ENCODE measurements at places on chromosomes 2 and 18.
A peak's percentile ranks its signal among the peaks of the same experiment; 100 is the strongest.

DNA sequence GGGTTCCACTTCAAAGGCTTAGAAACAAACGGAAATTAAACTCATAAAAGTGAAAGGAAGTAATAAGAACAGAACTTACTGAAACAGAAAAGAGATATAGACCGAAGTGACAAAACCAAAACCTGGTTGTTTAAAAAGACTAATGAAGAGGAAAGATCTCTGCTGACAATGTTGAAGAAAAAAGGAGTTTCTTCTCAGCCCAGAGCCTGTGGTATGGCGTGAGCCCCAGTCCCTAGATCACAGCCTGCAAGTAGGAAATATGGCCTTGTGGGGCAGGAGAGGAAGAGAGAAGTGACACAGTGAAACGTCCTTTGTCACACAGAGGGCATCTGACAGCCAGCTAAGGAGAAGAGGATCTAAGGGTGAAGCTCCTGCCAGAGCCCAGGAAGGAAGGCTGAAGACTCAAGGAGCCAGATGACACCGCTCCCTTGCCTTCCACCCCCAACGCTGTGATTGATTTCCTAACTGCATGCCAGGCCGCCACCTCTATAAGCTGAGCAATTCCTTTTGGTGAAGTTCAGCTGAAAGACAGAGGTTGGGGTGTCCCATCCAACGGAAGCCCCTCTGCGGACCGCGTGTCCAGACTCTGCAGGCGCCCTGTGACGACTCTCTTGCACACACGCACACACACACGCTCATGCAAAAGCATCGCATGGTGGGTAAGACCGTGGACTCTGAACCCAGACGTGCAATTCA lies 141.1 kb downstream of the HDAC4 start:
- DNase-seq, result no peak

- no peak for DNase-seq
Observed at GRCh38 chr2:204452464-204453023, 92.7 kb upstream of the PARD3B start.

DNA sequence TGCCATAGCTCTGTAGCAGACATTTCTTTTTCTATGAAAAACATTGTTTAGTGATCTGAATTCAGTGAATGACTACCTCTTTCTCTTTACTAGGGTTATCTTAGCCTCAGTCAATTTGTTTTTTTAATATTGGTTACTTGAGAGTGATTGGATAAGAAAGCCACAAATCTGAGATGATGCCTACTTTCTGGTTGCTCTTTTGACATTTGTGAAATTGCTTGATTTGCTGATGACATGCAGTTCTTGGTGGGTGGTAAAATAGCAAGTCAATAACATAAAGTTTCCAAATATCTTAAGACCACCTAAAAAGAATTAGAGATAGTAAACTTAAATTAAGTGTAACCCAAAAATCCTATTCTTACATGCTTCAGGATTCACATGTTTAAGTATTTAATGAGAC lies 199.5 kb upstream of the STON1 start:
- DNase-seq, result no peak

DNA sequence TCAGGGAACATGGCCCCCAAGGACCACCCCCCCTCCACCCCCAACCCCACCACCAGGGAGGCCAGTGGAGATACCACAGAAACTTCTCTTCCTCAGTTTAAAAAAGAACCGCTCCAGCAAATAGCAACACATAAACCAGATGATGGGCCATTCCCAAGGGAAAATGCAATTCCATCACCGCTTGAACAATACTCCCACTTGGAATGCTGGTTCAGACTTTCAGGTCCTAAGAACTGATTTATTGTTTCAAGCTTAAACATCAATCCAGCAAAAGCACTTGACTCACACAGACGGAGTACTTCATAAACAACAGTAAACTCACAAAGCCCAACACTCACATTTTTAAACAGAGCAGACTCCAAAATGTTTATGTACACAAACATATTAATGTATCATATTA lies 6.9 kb downstream of the HDAC4 start:
- DNase-seq, result no peak

DNA sequence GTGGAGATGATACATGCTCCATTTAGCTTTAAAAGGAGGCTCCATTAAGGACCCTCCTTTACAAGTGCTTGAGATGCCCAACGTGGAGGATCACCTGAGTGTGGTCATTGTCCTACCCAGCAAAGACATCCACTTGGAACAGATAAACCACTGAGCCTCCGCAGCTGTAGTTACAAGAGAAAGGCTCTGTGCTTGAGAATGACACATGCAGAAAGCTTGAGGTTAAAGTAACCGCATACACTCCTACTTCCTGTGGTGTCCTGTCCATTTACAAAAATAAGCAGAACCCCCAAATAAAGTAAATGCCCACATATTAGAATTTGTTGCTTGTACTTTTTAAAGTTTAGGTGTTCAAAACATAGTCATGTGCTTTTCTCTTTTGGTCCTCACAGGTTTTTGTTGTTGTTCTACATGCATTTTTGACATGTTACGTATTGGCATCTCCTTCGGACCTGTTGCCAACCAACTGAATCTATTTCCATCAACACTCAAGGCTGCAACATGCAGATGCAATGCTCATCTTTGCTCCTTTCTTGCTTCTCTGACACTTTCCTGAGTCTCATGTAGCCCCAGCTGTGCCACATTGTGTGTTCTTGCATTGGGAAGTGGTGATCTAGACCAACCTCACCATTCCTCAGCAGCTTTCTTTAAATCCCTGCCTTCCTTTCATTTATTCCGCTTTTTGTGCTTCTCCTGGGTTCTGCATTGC lies 56.0 kb downstream of the SERPINB7 start:
- DNase-seq, result no peak

DNA sequence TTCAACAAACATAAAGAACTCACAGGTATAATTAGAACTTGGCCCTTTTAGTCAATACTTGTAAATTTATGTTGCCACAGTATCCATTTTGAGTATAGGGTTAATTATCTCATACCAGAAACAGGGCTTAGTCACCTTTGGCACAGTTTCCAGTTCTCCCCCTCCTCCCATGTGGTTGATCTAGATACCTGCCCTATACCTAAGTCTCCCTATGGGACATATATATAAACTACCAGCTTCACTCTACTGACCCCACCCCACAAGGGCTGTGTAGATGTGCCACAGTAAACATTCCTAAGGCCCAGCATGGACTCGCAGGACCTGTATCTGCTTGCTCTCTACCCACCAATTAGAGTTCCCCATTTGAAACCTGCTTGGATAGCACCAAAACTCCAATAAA lies 371.7 kb upstream of the RND3 start:
- no peak for DNase-seq

- no peak for DNase-seq
Observed at GRCh38 chr2:20016346-20016745, 3.9 kb upstream of the MATN3 start.

DNA sequence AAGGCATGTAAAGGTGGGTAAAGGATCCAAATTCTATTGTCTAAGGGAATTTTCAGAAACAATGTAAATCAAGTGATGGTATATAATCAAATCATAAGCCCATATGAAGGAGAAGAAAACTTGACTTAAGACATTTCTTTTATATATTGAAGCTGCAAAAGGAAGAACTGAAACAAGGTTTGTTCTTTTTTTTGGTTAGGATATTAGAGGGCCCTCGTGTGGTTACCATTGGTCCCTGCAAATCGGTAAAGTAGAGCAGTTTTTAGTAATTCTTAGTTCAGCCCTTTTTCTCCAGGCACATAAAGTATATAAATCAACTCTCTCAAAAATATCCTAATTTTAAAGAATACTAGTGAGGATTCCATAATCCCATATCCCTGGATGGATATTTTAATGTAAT lies 105.6 kb upstream of the STK17B start:
- peak; percentile 29 for DNase-seq

DNA sequence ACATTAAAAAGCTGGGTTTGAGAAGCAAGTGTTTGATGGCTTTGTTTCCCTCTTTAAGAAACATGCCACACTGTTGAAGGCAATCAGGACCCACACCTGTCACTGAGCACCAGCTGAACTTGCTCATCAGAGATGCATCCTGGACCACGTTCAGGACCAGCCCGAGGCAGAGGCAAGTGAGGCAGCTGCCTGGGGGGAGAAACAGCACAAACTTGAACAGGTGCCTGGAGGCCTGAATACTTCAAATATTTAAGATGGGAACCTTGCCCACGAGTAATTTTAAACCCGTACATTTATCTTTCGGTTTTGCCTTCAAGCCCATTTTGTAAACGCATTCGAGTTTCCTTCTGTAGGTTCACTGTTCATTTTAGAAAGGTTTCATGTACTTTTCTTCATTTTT lies 421.3 kb downstream of the NYAP2 start:
- DNase-seq, result no peak

- DNase-seq, result no peak
Observed at GRCh38 chr2:192023006-192023405, 171.7 kb downstream of the TMEFF2 start.

DNA sequence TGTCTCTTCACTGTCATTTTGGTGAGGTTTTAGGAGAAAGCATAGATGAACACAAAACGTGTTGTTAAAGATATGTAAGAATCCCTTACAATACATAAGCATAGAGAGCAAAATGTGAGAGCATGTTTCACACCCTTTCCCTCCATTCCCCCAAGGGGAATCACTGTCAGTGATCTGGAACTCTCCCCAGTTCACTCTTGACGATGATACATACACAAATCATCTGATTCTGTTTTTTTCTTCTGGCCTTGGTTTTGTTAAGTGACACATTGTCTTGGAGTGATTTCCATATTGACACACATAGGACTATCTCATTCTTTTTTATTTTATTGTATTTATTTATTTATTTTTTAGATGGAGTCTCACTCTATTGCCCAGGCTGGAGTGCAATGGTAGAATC lies 53.7 kb upstream of the TANC1 start:
- DNase-seq, result no peak

- DNase-seq, result no peak
Observed at GRCh38 chr2:56001947-56002346, 78.4 kb upstream of the EFEMP1 start.

- DNase-seq, result no peak
Observed at GRCh38 chr2:166184789-166185188, 57.0 kb upstream of the SCN1A start.

DNA sequence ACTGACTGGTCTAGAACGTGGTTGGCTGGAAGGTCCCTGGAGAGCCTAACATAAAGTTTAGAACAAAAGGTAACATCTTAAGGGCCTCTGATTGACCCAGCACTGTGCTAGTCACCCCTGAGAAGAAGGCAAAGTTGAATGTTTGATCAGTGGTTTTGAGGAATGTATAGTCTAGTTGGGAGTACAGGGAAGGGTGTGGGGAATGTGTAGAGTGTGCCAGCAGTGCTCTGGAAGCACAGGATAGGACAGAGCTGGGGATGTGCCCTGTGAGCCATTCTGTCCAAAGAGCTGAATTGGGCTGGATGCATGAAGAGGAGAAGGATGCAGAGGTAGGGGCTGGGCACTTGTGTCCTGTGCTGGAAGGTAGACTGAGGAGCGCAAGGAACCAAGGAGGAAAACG lies 41.0 kb upstream of the DOCK10 start:
- DNase-seq, result no peak

- no peak for DNase-seq
Observed at GRCh38 chr18:3671176-3671575, 221.2 kb downstream of the TGIF1 start.

DNA sequence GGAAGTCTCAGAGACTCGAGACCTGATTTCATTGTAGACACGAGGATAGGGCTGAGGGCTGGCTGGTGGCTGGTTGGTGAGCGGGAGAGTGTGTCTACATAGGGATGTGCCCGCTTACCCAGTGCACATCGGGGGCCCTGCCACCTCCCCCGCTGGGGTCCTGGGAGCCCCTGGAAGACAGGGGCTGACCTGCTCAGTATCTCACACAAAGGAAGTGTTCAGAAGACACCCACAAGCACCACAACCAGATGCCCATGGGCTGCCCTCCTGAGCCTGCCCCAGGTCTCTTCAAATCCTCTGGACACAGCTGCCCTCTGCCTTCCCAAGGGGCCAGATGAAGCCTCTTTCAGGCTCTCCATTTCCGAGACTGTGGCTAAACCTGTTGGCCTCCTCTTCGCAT lies 43.1 kb downstream of the MYCN start:
- no peak for DNase-seq

- no peak for DNase-seq
Observed at GRCh38 chr18:23225503-23225902, 90.2 kb downstream of the CABLES1 start.

GRCh38 chr2:40466935-40467572 lies 15.2 kb upstream of the SLC8A1 start:
- DNase-seq, result no peak

- DNase-seq, result no peak
Observed at GRCh38 chr18:74869904-74870863, 272.5 kb downstream of the ZNF407 start.

DNA sequence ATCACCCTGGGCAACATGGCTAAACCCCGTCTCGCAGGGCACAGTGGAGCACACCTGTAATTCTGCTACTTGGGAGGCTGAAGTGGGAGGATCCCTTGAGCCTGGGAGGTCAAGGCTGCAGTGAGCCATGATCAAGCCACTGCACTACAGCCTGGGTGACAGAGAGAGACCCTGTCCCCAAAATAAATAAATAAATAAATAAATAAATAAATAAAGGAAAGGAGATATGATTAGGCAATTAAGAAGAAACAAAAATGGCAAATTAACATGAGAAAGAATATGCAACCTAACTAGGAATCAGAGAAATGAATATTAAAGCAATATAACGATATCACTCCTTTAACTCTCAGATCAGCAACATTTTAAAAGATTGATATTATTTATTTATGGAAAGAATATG lies 92.3 kb downstream of the C1D start:
- DNase-seq, result no peak

DNA sequence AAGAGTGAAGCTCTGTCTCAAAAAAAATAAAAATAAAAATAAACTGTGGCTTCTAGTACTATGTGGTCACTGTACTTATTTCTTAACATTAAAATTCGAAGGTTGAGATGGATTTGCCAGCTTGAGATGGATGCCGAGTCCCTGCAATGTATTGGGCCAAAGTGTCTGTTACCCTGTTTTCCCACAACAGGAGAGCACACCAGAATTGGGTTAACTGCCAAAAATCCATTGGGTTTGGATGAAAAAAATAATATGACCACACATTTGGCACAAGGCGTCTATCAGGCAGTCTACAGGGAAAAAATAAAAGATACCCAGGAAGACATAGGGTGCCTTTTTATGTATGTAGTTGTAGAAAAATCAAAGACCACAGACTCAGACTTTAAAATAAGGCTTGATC lies 19.2 kb upstream of the MAPRE3 start:
- DNase-seq, result no peak

DNA sequence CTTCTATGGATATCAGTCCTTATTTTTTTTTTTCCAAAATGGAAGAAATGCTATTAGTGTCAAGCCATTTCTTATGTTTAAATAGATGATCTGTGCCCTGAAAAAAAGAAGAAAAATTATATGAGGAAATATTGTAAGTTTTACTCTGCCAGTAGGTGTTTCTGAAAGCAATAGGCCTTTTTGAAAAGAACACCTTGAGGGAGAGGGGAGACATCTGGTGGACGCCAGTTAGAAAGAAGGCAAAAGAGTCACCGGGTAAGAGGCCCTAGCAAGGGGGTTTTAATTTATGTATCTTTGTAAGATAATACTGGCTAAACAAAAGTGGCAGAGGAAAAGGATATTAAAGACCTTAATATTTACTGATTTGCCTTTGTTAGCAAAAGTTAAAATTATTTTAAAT lies 56.1 kb downstream of the DYNAP start:
- DNase-seq, result no peak

Data from activated naive CD4-positive, alpha-beta T cell treated with anti-CD3 and anti-CD28 coated beads, Interleukin-2, amount 50 U/mL, for 16 hours (primary cell).